Left ventricle myocardium inferior (tissue), 1 donor: ENCODE measurements at places on chromosomes 12 and 14. TPM values are rescaled to one million over a fixed set of nuclear protein-coding genes. Genes with fewer than 3 reads are reported as not detected.

TAS2R19 gene
- 0.38 TPM for total RNA-seq

NPFF gene
- total RNA-seq: not detected

DNA sequence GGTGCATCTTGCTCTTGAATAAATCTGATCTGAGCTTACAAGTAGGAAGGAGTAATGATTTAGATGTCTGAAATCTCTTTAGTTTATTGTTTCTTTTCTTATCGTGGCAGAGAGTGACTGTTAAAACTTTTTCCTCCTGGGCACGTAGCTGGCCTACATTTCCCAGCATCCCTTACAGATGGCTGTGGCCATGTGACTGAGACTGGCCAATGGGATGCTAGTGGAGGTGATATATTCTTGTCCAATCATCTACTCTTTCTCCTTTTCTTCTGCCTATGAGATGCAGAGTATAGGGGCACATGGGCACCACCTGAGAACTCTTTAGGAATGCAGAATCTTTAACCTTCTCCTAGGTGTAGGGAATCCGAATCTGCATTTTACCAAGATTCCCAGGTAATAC is 237.3 kb downstream of the RGS6 start:
- DNase-seq: no peak

DNA sequence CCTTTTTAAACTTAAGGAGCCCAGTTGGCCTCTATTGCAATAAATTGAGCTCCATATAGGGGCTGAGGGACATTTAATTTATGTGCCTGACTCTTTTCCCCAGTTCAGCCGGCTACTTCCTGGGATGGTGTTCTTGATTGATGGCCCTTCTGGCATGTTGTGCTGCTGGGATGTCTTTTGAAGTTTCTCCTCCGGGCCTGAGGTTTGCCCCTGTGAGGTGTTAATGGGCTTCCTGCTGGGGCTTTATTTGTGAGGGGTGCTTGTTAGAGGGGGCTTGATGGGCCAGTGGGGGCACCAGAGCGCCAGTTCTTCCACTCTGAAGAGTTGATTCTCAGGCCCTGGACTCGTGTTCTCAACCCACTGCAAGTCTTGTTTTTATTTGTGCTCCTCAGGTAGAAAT is 69.6 kb downstream of the CHST11 start:
- DNase-seq: no peak

- no peak for DNase-seq
Observed at GRCh38 chr12:41981758-41982157, 162.9 kb downstream of the GXYLT1 start.

DNA sequence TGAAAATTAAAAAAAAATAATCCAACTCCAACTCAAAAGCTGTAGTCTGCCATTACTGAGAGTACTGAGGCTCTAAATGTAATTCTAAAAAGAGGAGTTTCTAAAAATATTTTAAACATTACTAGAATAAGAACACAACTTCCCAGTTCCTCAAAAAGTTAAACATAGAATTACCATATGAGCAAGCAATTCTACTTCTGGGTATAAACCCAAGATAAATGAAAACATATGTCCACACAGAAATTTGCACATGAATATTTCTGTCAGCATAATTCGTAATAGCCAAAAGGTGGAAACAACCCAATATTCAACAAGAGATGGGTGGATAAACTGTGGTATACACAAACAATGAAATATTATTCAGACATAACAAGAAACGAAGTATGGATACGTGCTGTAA is 15.0 kb upstream of the NR2C1 start:
- no peak for DNase-seq

- DNase-seq: no peak
Observed at GRCh38 chr14:60707858-60708257, 16.3 kb downstream of the SIX4 start.

DNA sequence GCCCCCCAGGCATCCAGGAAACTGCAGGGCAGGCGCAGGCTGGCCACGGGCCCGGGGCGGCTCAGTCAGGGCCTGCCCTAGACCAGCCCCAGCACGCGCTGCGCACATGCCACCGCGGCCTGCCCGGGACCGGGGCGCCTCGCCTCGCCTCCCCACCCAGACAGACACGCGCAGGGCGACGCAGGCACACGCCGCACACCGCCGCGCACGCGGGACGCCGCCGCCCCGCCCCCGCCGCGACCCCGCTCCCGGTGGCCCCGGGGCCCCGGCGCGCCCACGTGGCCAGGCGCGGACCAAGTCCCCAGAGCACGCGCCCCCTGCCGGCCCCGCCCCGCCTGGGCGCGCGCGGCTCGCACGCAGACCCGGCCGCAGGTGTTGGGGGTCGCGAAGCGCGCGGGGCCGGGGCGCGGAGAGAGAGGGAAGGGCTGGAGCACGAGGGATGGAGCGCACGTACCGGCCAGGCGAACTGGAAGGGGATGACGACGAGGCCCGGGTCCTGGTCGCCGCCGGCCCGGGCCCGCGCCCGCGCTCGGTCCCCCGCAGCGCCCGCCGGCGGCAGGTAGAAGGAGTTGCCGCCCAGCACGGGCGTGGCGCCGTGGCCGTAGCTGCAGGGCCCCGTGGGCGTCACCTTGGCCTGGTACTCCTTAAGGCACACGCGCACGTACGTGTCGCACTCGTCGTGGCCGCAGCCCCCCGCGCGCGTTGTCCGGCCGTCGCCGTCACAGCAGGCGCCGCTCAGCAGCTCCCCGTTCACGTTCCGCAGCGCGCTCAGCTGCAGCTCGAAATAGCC is 1.1 kb downstream of the JAG2 start:
- no peak for DNase-seq

CLEC2A gene
- total RNA-seq: not detected

ARL6IP4 gene
- total RNA-seq: 156 TPM

ACACB gene
- total RNA-seq: 123 TPM

GRCh38 chr12:33438025-33438772 is 1.4 kb downstream of the SYT10 start:
- no peak for DNase-seq

DNA sequence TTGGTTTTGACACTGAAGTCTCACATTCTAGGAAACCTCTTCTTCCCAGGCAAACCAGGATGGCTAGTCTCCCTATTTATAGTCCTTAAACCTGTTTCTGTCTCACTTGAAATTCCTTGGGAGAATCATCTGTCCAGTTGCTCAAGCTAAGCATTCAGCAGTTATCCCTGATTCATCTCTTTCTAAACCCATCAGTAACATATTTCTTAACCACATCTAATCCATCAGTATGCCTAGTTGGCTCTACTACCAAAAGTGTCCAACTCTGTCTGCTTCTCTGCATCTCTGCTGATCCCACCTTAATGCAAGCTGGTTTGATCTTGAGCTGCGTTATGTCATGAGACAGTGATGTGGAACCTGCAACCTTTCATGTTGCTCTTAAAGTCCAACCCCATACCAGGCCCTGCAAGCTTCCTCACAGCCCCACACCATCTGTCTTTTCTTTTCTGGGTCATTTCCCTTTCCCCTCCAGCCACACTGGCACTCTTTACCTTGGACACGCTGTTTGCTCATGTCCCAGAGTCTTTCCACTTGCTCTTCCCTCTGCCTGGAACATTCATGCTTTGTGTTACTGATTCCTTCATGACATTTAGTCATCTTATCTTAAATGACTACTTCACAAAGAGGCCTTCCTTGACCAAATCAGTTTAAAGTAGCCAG is 380.8 kb upstream of the RGS6 start:
- DNase-seq: no peak
